Right cardiac atrium (tissue), 5 donors: ENCODE measurements at places on chromosomes 5 and 9. TPM values are rescaled to one million over a fixed set of nuclear protein-coding genes. Genes with fewer than 3 reads are reported as not detected.

The ECM2 gene
- total RNA-seq: 11.1 TPM

DNA sequence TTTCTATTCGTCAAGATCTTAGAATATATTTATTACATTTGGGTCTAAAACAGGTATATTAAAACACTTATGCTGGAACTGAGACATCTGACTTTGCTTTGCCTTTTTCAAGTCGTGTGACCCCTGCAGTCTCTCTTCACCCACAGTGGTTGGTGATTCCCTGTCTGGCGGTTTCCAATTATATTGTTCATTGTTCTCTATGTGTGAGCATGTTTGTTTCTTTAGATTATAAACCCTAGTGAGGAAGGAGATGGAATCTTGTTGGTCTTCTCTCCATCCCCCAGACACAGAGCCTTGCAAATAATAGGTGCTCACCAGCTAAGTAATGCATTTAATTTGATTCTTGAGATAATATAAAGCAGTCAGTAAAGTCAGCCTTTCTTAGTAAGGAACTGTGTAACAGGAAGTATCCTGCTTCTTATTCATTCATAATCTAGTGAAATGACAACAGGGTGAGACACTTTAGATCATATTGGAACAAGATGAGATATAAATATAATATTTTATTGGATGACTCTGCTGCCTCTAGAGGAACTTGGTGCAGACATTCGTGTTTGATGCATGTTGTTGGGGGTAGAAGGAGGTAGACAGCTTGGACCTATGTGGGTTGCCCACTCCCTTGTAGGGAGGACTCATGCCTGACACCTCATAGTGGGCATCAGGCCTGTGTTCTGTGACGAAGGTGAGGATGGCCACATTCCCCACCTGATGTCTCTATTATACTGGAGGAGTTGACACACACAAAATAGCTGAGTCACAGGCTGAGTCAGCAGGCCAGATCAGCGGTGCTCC is 88.1 kb downstream of the FGF1 start:
- DNase-seq: no peak

- no peak for DNase-seq
Measured at GRCh38 chr5:133200256-133200655, 148.4 kb downstream of the HSPA4 start.

DNA sequence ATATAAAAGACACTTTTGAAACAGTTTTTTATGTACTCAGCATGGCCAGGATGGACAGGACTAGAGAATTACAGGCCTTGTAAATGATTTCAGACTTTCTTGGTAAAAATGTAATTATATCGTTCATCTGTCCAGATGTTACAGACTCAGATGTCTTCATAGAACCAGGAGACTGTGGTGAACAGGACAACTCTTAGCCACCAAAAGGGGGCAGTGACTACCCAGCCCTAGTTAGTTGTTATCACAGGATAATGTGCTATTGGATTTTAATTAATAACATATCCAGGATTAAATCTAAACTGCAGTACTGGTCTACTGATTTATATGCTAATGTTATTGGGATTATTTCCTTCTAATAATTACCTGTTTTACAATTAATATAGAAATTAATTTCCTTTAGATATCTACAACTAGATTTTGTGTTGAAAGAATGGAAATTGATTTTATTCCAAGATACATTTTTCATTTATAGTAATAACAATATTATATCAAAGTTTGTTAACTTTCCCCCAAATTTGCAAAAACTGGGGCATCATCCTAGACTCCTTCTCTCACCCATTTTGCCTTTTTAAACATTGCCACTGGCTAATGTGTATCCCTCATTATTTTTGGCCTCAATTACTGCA is 99.4 kb downstream of the MTREX start:
- no peak for DNase-seq

GRCh38 chr5:74312746-74313145 is 327.8 kb downstream of the ENC1 start:
- no peak for DNase-seq

- no peak for DNase-seq
Measured at GRCh38 chr9:2677915-2678889, 39.1 kb upstream of the KCNV2 start.
